Activated naive CD8-positive, alpha-beta T cell treated with anti-CD3 and anti-CD28 coated beads for 36 hours (primary cell): ENCODE measurements at places on chromosomes 16 and 17. TPM values are rescaled to one million over a fixed set of nuclear protein-coding genes. Genes with fewer than 3 reads are reported as not detected.

DNA sequence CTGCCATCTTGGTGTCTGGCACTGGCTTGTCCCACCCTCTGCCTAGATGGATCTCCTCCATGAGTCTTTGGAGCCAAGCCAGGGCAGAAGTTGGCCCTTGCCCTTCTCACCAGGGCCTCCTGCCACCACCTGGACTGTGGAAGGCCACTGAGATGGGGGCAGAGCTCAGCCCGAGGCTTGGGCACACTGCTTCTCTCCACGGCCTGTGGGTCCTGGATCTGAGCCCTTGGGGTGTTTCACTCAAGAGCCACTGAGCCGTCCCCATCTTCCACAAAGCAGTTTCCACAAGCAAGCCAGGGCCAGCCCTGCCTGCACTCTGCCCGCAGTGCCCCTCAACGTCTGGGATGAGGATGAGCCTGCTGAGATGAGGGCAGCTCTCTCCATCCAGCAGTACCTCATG is 16.7 kb upstream of the CD300A start:
- no peak for DNase-seq

The CCDC200 gene
- not detected for total RNA-seq

DNA sequence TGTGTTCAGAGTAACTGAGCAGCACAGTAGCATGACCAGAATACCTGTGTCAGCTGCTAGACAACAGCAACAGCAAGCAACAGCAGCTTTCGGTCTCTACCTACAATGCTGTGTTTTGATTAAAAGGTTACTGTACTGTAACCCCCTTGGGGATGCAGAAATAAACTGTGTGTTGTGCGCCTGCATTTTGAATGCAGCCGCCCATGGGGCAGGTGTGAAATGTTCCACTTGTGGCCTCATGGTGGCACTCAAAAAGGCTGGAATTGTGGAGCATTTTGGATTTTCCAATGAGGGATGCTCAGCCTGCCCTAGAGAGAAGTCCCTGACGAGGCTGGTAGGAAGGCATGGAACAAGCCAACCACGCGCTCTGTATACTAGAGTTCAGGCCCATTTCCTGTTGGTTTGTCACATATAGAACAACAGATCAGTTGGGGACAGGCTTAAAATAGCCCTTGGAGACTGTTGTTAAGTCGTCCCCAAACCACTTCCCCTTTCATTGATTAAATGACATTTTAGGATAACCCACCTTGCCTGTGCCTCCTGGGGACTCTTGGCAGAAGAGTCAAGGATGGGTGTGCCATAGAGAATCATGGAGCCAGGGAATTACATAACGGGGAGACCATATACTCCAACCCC is 27.1 kb downstream of the SCPEP1 start:
- no peak for DNase-seq

The SPATA32 gene
- 0.68 TPM for total RNA-seq

GRCh38 chr17:43015579-43015978 is 6.6 kb downstream of the VAT1 start:
- no peak for DNase-seq

The NPIPA8 gene
- 8.6 TPM for total RNA-seq

- DNase-seq: no peak
Observed at GRCh38 chr16:4380119-4381063, 8.7 kb downstream of the VASN start.

The MT1H gene
- 3.3 TPM for total RNA-seq

DNA sequence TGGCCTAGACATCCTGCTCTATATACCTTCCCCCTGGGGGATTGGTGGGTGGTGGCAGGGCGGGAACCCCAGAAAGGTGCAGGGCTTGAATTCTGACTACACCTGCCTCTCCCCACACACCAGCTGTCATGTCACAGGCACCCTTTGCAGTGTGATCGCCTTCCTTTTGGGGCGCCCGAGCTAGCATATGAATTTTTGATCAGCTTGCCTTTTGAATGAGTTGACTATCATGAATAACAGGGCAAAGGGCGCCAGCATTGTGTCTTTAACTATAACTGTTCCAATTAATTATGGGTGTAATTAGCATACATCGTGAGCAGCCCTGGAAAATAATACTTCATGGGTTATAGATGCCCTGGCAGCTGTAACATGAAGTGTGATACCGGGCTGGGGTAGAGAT is 72.7 kb downstream of the CYLD start:
- DNase-seq: no peak

GRCh38 chr16:57589374-57589773 is 39.1 kb upstream of the ADGRG1 start:
- no peak for DNase-seq

The TBC1D3E gene
- total RNA-seq: not detected

The AURKB gene
- total RNA-seq: 181 TPM

DNA sequence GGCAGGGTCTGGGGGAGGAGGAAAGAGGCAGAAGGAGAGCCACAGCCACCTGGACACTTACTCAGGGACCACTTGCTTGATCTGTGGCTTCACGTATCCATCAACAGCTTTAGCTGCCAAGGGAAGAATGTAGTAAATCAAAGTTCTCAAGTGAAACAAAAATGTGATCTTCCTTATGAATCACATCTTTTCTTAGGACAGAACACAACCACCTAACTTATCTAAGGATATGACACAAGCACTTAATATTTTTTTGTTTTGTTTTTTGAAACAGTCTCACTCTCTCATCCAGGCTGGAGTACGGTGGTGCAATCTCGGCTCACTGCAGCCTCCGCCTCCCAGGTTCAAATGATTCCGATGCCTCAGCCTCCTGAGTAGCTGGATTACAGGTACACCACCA is 8.4 kb upstream of the GHDC start:
- no peak for DNase-seq

The KRT39 gene
- total RNA-seq: not detected

The PNMT gene
- not detected for total RNA-seq

DNA sequence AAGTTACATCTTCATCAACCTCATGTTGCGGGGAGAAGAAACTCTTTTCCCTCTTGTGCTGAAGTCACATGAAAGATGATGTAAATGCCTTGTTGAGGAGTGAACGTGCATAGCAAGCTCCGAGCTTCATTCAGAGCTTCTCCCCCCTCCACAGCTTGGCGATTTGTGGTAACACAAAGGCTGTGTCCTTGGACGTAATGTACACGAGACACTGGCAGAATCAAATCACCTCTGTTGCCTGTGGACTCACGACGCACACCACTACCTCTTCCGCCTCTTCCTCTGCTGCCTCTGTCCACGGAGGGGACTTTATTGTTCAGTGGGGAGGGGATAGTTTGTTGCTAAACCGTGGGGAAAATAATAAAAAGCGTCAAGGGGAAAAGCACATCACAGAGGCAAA is 54.9 kb upstream of the CHMP6 start:
- no peak for DNase-seq

The PRR14 gene
- 93.3 TPM for total RNA-seq

DNA sequence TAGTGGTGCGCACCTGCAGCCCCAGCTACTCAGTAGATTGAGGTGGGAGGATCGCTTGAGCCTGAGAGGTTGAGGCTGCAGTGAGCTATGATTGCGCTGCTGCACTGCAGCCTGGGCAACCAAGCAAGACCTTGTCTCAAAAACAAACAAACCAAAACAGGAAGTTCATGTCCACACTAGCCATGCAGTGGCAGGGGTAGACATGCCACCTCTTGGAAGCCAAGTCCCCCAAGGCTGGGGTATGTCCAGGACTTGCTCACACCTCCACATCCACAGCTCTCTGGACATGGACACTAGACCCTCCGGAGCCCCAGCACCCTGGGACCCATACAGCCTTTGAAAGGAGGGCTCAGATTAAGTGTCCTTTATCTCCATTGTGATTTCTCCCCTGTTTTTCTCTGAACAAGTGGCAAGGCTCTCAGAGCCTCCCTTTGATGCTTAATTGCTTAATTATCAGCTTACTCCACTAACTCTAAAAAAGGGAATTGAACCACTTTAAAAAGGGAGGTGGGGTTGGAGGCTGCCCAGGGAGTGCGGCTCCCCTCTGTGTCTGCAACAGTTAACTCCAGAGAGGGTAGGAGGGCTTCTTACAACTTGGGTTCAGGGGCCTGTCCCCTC is 424.6 kb upstream of the C16orf82 start:
- no peak for DNase-seq

- DNase-seq: no peak
Observed at GRCh38 chr17:38748149-38748891, at the start of gene PCGF2. TSS of gene PCGF2 (minus strand) at chr17:38748336. CDS start at chr17:38740402, 7,934 bp downstream.

DNA sequence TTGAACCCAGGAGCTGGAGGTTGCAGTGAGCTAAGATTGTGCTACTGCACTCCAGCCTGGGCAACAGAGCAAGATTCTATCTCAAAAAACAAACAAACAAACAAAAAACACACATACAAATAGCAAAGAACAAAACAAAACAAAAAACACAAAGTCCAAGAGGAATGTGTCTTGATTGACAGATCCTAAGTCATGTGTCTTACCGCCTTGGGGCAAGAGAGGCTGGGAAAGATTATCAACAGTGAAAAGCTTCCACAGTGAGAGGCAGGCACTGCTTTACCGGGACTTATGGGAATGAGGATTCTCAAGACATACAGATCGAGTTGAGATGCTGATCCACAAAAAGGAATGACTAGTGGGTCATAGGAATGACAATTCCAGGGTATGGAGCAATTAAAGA is 62.7 kb upstream of the GAS7 start:
- DNase-seq: no peak

DNA sequence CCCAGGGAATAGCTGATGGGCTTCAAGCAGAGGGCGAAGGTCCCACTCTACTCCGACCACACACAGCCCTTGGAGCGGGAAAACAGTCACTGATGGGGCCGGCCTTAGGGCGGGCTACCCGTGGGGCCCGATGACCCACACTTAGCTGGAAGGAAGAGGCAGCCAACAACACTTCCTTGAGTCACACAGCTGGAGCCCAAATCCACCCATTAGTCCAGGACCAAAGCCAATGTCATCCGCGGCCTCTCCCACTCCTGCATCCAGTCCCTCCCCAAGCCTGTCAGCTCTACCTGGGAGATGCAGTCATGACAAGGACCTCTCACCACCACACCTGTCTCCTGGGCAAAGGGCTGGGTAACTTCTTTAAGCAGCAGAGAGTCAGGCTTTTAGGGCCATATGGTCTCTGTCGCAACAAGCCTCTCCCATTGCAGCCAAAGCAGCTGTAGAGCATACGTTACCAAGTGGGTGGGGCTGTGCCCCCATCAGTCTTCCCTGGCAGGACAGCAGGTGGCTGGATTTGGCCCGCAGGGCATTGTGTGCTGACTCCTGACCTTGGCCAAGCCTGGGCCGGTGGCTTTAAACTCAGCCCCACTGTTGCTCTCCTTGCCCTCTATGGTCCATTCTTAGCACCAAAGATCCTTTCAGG is 110.7 kb downstream of the SOCS1 start:
- DNase-seq: no peak

DNA sequence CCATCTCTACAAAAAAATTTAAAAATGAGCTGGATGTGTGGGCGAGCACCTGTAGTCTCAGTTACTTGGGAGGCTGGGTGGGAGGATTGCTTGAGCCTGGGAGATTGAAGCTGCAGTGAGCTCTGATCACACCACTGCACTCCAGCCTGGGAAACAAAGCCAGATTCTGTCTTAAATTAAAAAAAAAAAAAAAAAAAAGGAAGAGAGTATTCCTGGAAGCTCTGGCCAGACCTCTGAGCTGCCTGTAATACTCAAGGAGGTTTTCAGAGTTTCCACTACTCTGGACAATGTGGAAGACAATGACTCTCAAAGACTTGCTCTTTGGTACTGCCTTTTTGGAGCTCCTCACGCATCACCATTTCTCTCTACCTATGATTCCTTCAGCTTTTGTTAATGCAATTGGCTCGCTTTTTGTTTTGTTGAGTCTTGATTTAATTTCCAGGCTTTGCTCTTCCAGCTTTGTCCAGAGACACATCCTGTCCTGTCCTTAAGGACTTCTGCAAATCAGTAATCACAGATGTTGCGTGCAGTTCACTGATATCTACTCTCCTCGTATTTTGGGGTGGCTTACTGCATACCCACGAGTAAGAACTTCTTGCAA is 10.8 kb downstream of the CHD9 start:
- DNase-seq: no peak

GRCh38 chr16:27253526-27253930 is 15.0 kb downstream of the NSMCE1 start:
- peak; percentile 42 for DNase-seq

The SCO1 gene
- total RNA-seq: 56.1 TPM

The SAMD14 gene
- total RNA-seq: 0.66 TPM

DNA sequence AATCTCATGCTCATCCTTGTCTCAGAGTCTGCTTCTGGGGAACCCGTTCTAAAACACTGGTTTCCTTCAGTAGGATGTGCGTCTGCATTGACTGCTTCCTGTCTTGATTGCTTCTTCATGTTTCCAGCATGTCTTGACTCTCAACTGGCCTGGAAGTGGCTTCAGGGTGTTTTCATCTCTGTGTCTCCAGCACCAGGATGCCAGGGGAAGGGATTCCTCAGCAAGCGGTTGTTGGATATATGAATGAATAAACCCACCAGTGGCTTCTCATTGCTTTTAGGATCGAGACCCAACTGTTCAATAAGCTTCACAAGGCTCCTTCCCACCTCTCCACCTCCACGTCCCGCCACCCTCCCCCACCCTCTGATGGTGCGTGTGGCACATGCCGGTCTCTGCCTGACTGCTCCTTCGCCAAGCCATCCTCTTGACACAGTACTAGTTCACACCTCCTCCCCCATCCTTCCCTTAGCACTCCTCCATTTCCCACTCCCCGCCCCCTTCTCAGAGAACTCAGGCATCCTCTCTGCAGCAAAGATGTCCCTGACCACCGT is 14.1 kb upstream of the TNS4 start:
- no peak for DNase-seq

The MEIOC gene
- total RNA-seq: 0.30 TPM

GRCh38 chr16:27318392-27319256 is 4.8 kb downstream of the IL4R start:
- peak; percentile 70 for DNase-seq

DNA sequence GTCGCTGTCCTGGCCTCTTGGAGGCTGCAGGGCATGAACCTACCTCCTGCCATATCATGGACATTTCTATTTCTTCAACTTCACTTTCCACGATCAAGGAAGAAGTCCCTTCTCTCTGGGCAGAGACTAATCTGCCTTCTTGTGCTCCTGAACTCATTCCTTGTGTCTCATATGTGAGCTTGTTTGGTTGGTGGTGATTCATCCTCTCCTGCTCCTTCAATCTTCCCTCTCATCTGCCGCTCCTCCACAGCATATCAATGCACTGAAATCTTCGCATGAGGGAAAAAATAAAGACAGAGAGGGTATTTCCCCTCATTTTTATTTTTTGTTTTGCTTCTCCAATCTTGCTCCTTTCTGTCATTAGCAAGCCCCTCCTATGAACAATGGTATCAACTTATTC is 571.7 kb upstream of the GOT2 start:
- DNase-seq: no peak

The SIRT7 gene
- 30.1 TPM for total RNA-seq

GRCh38 chr17:52032454-52032853 is 126.1 kb downstream of the CA10 start:
- no peak for DNase-seq

The MT1M gene
- total RNA-seq: not detected

GRCh38 chr17:4199818-4200402 is 56.9 kb downstream of the CYB5D2 start:
- peak; percentile 27 for DNase-seq

DNA sequence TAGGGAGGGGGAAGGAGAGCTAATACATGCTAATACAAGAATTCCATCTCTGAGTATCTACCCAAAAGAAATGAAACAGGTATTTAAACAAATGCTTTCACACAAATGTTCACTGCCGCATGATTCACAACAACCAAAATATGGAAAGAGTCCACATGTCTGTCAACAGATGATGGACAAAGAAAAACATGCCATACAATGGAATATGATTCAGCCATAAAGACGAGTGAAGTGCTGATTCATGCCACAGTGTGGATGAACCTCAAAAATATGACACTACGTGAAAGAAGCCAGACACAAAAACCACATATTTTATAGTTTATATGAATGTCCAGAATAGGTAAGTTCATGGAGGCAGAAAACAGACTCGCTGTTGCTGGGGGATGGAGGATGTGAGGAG is 321.4 kb downstream of the FOXL1 start:
- DNase-seq: no peak
